ENCODE measurements at places on chromosomes 16 and 17. TPM values are rescaled to one million over a fixed set of nuclear protein-coding genes. Genes with fewer than 3 reads are reported as not detected.

Gene ACSM5
- total RNA-seq: 68.9 TPM

Gene CNGB1
- total RNA-seq: not detected

Gene ACSF2
- total RNA-seq: 31.3 TPM

Gene HASPIN
- total RNA-seq: not detected

Gene CCL4
- 3.1 TPM for total RNA-seq

Gene WNT9B
- 0.51 TPM for total RNA-seq
